Activated CD4-positive, alpha-beta T cell treated with anti-CD3 and anti-CD28 coated beads for 1 hour (primary cell): ENCODE measurements at places on chromosomes 12 and 14.

DNA sequence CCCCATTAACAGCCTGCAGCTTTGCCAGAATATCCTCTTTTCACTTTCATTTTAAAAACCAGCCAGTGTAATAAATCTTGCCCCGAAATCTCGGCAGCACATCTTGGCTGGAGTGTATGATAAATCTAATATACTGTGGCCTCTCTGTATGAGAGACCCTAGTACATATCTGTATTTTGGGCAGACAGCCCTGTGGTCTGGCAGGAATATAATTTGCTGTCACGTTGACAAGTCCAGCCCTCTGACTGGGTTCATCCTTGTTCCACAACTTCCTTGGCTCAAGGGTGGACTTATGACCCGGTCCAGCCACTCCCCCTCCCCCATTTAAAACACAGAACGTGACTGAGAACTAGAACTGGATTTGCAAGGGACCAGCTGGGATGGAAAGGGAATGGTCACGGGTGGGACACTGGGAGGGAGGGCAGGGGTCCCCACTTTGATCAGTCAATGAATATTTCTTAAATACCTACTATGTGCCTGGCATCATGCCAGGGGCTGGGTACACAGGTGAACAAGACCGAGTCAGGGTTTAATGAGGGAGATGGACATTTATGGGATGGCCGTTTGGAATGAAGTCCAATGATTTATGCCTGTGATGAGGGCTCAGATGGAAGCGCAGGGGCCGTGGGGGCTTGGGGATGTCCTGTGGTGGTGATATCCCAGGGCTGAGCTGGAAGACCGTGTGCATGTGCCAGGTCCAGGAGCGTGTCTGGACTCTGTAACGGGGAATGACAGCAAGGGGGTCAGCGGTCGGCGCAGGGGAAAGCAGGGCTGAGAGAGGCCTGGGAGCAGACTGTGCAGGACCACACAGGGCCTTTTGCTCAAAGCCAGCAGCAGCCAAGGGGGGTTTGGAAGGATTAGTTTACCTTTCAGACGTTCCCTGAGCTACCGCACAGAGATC lies 190.5 kb downstream of the PHETA1 start:
- no peak for DNase-seq

GRCh38 chr12:51846271-51846691 lies 2.2 kb downstream of the FIGNL2 start:
- no peak for DNase-seq

GRCh38 chr12:1605129-1606020 lies 11.0 kb upstream of the FBXL14 start:
- peak; percentile 41 for DNase-seq

DNA sequence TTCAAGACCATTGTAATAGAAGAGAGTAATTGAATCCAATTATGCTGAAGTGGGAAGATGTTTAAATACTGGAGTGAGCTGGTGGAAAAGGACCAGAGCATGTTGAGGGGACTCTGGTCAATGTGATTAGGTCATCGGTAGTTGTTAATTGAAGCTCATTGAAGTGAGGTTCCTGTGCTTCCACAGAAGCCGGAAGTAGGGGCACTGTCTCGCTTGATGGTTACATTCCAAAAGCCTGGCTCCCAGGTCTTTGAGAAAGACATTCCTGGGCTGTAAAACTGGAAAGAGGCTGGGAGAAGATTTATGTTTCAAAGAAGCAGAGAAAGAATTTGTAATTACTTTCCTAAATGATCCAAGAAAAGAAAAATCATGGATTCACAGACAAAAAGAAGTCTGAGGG lies 12.3 kb upstream of the CLECL1 start:
- DNase-seq, result no peak

DNA sequence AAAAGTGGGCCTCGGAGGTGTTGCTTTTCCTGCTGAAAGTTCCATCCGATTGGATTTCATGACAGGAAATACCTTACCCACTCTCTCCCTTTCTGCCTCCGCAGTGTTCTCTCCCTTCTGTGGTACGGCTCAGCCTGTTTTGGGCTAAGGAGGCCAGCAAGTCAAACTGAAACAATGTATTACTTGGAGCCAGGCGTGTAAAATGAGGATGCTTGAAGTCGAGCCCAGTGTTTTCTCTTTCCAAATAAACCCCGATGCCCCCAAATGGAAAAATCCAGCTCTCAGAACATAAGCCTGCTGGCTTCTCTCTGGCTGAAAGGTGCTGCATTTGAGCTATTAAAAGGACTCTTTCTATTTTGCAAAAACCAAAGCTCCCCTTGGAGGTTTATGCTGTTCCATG lies 124.7 kb downstream of the ZNF664 start:
- DNase-seq, result no peak

GRCh38 chr12:77720258-77720657 lies 110.4 kb upstream of the NAV3 start:
- DNase-seq, result no peak

DNA sequence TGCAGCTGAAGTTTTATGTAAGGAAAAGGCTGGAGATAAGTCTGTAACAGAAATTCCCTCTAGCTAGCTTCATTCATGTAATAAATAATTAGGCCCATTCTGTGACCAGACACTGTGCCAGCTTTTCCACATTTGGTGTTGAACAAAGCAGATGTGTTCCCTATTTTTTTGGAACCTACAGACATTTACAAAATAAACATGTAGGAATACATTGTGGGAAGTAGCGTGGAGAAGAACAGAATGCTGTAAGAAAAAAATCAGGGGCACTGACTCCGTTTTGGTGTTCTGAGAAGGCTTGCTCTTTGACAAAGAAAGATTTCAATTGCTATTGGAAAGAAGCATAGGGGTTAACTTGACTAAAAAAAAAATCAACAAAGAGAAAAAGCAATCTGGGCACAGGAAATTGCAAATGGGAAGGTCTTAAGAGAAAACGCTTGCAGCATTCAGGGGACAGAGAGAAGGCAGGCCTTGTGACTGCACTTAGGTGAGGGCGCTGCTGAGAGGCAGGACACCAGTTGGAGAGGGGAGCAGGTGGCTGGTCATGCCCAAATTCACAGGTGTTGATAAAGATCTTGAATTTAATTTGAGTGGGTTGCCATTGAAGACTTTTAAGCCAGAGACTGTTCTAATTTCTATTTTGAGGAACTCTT lies 4.0 kb downstream of the FAR2 start:
- no peak for DNase-seq

DNA sequence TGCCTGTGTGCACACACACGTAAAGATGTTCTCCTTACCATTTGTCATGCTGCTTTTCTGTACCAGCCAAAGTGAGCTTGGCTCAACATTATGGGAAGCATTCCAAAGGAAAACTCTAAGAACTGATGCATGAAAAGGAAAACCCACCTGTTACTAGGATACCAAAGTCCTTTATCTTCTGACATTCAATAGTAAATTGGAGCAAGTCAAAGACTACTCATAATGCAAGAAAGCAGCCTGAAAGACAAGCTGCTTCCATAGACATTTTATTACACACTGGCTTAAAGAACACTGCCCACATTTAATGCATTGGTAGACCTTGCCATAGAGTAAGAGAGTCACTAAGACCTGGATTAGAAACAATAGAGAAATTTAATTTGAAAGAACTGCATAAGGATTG lies 159.0 kb downstream of the LRIG3 start:
- no peak for DNase-seq

GRCh38 chr12:27112871-27113270 lies 30.5 kb upstream of the C12orf71 start:
- DNase-seq, result no peak

DNA sequence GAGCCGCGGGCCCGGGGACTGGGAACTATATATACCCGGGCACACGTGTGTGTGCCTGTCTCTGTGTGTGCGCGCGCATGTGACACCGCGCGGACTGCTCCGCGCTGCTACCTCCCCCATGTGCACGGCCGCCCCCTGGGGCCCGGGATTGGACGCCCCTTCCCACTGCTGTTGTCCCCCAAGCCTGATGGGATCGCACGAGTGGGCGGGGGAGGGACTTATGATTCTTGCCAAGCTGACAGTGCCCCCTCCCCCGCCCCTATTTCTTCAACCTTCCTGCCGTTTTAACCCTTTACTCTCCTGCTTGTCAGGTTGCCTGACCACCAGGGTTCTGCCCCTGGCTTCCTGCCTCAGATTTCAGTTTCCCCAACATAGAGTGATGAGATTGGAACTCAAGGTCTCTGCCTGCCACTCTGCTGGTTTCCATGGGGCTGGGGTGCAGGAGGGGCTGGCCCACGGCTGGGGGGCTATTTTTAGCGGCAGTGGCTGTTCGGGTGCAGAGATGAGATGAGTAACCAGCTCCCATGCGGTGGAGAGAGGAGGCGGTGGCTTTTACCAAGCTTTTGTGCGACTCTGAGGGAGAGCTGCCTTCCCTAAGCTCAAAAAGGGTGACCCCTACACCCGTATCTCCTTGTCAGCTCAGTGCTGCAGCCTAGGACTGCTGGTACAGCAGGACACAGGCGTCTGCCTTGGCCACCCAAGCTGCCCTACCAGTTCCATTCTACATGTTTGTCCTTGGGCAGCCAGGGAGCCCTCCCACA lies at the start of gene DDN:
Gene DDN (minus strand): TSS at position 5 of the 761 bp plus-strand sequence. CDS start 88 bp downstream, outside the sequence.
- peak; percentile 25 for DNase-seq

DNA sequence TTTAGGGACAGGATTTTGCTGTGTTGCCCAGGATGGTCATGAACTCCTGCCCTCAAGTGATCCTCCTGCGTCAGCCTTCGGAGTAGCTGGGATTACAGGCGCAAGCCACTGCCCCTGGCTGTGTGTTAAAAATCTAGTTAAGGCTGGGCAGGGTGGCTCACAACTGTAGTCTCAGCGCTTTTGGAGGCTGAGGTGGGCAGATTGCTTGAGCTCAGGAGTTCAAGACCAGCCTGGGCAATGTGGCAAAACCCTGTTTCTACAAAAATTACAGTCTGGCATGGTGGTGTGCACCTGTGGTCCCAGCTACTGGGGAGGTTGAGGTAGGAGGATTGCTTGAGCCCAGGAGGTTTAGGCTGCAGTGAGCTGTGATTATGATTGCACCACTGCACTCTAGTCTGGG lies 9.2 kb downstream of the DDIT3 start:
- no peak for DNase-seq

DNA sequence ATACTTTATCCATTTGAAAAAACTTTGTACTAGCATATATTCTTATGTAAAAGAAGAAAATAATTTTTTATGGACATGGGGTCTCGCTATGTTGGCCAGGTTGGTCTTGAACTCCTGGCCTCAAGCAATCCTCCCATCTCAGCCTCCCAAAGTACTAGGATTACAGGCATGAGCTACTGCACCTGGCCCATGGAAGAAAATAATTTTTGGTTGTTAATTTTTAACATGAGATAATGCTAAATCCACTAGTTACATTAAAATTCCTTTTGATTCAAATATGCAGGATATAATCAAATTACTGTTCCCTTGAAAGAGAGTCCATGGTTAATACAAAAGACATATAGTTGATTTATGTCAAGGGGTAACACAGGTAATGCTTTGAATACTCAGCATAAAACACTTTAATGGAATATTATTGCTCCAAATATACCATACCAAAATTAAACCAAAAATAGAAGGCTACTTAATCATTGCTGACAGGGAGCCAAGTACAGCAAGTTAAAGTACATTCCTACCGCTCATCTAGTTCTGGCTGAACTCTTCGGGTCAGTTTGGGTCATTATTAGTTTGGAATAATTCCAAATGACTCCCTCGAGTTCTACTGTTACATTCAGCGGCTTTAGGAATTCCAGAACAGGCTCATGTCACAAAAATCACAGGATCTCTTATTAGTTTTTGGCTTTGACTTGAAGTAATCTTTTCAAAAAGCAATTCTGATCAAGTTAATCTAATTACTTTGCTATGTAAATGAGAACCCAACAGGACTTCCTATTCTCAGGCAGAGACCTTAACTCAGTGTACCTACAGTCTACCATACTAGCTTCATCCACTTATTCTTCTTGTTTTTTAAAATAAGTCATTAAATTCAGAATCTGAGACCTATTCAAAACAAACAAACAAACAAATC lies 6.1 kb downstream of the SOS2 start:
- DNase-seq, result no peak

DNA sequence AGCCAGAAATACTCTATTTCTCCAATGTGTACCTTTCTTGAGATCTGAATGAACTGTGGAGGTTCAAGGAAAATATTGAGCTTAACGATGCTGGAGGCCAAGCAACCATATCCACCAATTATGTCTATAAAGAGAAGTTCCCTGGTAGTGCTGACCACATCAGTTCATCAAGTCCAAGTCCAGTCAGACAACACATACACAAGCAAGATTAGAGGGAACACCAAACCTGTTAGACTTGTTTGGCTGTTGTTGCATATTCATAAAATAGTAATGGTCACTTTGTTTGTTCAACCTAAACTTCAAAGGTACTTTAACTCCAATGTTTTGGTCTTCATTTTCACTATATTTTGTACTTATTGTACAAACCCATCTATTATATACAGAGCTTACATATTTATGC lies 81.6 kb downstream of the LMO3 start:
- no peak for DNase-seq

- no peak for DNase-seq
These were observed 166.4 kb upstream of the FKBP4 start for GRCh38 chr12:2628401-2628800.

- no peak for DNase-seq
These were observed 144.1 kb downstream of the HMGA2 start for GRCh38 chr12:65968359-65968758.

DNA sequence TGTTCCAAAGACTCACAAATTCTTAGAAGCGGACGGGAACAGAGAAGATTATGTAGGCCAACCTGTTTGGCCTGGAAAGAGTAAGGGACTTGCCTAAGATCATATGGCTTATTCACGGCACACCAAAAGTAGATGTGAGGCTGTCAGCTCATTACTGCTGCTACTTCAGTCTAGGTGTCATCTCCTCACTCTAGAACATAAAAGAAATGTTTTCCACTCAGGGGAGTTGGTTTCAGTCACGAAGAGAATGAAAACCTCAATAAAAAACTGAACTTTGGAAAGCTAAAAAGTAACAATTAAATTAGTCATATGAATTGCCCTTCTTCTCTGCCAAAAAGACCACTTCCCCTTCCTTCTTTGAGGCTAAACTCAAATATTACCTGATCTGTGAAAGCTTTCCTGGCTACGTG lies 658 bp upstream of the CEP128 start:
- no peak for DNase-seq

DNA sequence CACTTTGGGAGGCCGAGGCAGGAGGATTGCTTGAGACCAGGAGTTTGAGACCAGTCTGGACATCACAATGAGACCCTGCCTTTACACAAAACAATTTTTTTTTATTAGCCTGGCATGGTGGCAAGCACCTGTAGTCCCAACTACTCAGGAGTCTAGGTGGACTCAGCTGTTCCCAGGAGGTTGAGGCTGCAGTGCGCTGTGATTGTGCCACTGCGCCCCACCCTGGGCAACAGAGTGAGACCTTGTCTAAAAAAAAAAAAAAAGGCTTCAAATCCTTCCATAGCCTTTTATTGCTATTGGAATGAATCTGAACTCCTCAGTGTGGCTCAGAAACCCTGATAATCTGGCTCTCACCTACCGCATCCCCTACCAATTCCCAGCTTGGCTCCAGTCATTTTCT lies 26.1 kb downstream of the AK7 start:
- no peak for DNase-seq

GRCh38 chr12:107344035-107344808 lies 250.9 kb upstream of the CRY1 start:
- DNase-seq, result no peak

DNA sequence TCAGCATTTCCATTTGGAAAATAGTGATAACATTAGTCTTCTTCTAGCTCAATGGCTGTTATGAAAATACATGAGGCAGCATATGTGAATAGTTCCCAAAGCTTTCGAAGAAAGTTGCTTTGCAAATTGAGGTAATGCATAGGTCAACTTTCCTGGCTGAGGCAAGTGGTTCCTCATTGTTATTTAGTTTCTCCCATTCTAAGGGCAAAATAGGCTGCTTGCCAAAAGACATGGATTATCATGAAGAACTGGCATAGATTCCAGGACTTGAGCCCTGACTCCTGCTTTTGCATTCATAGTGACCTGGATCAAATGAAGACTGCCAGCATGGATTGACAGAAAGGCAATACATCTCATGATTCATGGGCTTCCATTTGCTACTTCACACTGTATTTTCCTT lies 35.7 kb downstream of the LRFN5 start:
- DNase-seq, result no peak
